KG1 (cell line): ENCODE measurements at places on chromosomes 6 and 20.

DNA sequence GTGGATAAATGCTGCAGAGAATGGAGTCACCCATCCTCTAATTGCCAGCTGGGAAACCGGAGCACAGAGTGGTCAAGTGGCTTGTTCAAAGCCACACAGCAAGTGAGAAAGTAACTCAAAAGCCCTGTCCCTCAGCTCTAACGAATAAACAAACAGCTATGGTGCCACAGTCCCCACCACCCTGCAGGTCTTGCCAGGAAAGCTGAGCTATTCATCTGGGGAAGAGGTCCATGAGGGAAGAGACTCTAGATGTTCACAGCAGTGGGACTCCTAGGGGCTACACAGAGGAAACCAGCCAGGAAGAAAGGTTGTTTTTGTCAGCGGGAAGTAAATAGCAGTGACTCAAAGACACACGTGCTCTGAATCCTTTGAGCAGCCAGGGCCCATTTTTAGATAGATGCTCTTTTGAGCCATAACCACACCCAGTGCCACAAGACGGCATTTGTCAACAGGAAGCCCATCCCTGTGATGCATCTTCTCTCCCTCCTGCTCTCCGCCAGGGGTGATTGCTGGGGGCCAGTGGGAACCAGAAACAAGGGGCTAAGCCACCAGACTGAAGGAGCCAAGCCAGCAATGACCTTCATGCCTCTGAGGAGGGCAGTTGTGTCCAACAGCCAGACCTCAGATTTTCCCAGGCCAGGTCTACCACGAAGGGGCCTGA lies 32.4 kb upstream of the TCP11 start:
- DNase-seq, result no peak

- no peak for DNase-seq
These were observed 4.1 kb downstream of the TMEM239 start for GRCh38 chr20:2820084-2820895.

DNA sequence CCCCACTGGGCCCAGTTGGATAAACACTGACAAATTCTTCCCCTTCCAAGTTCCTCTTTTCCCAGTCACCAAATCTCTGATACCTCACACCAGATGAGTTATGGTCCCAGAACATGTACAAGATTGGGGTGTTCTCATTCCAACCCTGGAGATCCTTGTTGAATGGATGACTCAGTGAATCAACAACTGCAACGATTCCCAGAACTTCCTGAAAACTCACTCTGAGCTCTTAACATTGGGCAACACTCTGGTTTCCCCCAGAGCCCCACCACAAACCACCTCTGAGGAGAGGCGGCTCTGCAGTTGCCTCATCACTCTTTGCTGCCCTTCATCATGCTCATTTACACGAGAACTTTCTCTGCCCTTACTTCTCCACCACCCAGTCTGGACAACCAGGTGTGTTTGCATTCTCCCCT lies 115.2 kb downstream of the MRPL14 start:
- DNase-seq, result peak; percentile 54

GRCh38 chr6:31002471-31002870 lies 7.8 kb upstream of the MUC22 start:
- DNase-seq, result no peak

DNA sequence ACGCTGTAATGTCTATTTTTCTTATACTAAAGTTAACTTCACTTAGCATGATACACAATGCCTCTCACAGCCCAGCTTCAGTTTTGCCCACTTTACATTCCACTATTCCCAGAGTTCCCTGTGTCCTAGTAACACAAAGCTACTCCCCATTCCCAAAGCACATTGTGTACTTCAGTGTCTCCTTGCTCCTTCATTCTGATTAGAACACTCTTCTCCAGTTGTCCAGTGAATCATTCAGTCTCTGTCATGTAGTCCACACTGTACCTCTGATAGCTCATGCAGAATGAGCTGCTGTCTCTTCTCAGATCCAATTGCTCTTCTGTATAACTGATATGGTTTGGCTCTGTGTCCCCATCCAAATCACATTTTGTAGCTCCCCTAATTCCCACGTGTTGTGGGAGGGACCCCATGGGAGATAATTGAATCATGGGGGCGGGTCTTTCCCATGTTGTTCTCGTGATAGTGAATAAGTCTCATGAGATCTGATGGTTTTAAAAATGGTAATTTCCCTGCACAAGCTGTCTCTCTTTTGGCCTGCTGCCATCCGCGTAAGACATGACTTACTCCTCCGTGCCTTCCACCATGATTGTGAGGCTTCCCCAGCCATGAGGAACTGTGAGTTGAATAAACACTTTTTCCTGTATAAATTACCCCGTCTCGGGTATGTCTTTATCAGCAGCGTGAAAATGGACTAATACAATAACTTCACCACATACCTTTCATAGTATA lies 2.1 kb upstream of the TMX4 start:
- no peak for DNase-seq

DNA sequence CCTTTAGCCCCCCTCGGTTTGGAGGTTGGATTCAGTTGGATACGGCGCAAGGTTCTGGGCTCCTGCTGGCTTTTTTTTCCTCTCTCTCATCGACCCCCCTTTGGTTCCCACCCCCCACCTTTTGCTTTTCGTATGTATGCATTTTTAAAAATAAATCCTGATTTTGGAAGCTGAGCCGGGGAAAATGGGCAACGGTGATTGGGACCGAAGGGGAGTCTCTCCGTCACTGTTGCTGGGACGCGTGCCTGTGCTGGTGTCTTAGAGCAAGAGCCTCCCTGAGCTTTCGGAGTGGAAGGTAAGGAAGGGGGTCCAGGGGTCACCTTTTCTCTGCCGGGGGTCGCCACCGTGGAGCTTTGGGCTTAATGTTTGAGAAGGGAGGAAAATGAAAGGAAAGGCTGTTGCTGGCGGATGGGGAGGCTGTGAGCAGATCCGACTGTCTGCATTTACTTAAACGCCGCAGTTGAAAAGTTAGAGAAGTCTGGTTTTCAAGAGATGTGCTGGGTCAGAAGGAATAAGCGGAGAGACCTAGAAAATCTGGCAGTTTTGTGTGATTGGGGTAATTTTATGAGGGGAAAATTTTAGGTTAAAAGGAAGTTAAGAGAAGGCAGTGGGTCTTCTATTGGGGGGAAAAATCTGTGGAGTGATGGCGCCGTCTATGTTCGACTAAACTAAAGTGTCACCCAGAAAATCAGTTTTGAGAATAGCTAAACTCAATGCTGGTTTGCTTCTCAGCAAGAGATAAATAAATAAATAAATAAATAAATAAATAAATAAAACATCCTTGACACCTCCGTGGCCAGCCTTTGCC lies 828 bp downstream of the ADGRB3 start:
- DNase-seq, result no peak

- DNase-seq, result no peak
These were observed 37.1 kb downstream of the DTD1 start for GRCh38 chr20:18624948-18625347.

GRCh38 chr20:24587384-24588046 lies 118.1 kb downstream of the SYNDIG1 start:
- no peak for DNase-seq
